Activated CD4-positive, CD25-positive, alpha-beta regulatory T cell treated with anti-CD3 and anti-CD28 coated beads, Interleukin-2, amount 50 U/mL, for 16 hours (primary cell): ENCODE measurements at places on chromosomes 1 and 21.

DNA sequence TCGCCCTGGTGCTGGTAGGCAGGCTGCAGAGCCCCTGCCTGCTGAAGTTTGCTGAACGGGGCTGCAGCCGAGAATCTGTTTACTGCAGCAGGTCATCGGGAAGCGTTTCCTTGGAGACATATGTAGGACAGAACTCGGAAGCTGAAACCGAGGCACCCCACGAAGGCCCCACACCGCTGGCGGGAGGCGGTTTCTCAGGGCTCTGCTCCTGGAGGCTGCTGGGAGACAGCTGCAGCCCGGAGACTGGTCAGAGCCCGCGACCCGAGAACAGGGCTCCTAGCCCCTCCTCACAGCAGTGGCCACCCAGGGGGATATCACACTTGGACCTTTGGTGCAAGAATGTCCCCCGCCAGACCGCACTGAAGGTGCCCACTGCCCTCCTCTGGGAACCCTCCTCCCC lies 12.7 kb upstream of the PLCH2 start:
- no peak for DNase-seq

DNA sequence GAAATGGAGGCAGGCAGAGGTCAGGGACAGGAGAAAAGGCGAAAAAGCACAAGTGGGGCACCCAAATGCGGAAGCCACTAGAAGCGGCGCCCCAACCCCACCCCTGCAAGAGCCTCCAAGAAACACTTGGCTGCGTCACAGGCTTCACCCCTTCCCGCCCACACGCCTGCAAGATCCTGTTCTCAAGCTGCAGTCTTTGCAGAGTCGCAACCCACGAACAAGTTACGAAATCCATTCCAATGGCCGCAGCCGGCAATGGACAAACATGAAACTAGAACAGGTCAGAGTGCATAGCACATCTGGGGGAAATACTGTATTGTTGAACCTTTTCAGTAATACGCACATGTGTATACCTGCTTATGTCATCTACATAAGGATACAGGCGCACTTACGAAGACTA lies 103.6 kb downstream of the PSMG1 start:
- no peak for DNase-seq

- no peak for DNase-seq
These were observed 257.5 kb upstream of the PRMT6 start for GRCh38 chr1:106798991-106799390.

DNA sequence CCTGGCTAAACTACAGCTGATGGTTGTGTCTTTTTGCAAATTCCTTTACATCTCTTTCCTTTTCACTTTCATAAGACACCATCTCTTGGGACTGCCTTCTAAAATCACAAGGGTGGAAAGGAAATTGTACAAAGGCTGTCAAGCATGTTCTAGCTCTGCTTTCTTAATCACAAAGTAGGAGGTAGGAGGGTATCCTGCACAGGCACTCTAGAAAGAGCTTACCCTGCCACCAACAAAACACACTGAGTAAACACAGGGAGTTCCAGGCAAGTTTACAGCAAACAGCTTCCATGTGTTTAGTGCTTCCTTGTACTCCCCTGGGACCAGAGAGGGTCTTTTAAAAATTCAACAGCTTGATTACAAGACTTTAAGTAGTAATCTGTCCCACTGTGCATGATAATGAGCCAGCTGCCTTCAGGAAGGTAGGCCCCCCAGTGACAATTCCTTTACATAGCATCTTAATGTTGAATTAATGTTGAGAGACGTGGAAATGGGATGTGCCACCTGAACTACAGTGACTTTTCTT lies 2.4 kb downstream of the PLPP3 start:
- DNase-seq, result no peak

DNA sequence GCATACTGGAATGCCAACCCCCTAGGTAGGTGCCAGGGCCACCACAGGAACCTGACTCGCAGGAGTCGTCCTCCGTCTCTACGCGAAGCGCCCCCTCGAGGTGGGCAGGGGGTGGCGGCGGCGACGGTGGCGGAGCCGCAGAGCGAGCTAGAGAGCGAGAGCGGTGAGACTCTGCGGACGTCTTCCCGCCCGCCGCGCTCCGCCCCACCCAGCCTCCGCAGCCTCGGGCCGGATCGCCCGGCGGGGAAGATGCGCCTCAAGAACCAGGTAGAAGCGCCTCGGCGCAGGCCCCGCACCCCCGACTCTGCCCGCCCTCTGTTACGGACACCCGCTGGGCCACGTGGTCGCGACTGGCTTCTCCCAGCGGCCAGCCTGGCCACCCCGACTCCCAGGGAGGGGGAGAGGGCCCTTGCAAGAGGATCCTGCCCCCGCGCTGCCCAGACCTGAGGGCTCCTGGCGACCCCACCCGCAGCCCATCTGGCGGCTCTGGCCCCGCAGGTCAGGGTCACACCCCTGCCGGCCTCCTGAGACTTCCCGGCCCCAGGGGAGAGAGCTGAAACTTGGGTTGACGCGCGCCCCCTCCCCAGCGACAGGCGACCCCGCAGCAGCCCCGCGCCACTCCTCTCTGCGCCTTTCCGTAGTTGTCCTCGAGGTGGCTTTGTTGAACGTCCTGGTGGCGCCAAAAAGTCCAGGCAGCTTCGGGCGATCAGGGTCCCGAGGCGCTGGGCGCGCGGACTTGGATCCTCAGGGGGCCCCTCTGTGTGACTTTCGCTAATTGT lies 24.4 kb upstream of the AGBL4 start:
- DNase-seq, result no peak

DNA sequence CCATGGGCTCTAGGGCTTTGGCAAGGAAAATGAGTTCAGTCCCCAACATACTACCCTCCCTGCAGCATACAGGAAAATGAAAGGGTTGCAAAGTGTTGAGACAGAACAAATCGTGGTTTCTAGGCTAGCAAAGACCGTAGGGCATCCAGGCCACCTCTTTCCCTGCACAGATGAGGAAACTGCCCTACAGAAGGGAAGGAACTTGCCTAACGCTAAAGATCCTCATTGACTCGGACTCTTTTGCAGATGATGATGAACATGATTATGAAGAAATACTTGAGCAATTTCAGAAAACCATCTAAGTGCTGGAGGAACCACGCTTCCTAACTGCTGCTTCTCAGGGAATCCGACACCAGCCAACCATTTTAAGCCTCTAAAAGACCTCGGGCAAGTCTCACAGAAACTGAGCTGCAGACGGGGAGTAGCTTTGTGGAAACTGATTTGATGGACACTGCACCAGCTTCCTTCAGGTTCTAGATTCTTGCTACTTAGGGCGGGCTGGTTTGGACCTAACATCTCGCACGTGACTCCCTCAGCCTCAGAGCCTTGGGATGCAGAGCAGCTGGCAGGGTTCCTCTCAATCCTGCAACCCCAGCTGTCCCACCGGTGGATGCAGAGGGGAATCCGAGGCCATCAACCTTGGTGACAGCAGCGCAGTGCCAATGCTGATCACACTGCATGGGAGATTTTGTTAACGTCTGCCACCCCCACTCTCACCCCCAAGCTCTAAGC lies 13.4 kb downstream of the THEMIS2 start:
- no peak for DNase-seq

DNA sequence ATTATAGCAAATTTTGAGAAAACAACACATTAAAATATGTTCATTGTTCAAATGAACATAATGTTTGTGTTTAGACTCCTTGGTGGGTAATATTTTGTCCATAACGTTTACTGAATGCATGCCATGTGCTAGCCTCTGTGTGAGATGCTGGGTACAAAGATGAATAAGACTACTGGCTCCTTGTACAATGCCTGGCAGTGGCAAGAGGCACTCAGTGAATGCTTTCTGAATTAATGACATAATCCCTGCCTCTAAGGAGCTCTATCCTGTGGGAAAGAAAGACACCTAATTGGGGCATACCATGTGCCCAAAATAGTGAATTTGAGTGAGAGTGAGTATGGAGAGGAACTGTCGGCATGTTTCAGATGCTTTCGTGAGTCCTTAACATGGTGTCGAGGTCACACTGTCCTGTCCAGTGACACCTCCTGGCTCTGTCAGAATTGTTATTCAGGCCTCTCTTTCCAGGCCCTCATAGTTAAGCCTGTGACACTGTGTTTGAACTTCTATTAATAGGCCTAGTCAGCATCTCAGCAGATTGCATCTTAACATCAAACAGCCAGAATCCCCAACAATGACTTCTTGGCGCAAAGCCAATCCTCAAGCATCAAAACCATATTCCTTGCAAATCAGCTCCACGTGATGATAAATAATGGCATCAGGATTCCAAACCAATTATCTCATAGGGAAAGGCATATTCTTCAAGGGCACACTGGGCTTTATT lies 32.8 kb upstream of the S1PR1 start:
- no peak for DNase-seq

DNA sequence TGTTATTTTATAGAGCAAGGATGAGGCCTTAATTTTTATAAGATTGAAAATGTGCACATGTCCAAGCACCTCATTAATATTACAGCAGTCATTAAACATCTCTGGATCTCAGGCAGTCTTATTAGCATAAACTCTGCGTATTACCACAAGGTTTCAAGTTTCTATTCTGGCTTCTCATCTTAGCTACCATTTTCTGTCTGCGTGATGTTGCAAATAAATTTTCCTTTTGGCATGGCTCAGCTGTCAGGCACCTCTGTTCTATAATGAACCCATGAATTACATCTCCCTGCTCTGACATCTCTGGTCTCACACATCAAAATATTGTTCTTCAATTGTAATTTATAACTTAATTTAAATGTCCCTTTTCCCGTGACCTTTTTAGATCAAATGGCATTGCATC lies 156.5 kb downstream of the SLC45A1 start:
- DNase-seq, result no peak
